ENCODE measurements at places on chromosomes 2 and 18.

GRCh38 chr2:235138339-235138738, 186.5 kb downstream of the SH3BP4 start:
- no peak for DNase-seq

DNA sequence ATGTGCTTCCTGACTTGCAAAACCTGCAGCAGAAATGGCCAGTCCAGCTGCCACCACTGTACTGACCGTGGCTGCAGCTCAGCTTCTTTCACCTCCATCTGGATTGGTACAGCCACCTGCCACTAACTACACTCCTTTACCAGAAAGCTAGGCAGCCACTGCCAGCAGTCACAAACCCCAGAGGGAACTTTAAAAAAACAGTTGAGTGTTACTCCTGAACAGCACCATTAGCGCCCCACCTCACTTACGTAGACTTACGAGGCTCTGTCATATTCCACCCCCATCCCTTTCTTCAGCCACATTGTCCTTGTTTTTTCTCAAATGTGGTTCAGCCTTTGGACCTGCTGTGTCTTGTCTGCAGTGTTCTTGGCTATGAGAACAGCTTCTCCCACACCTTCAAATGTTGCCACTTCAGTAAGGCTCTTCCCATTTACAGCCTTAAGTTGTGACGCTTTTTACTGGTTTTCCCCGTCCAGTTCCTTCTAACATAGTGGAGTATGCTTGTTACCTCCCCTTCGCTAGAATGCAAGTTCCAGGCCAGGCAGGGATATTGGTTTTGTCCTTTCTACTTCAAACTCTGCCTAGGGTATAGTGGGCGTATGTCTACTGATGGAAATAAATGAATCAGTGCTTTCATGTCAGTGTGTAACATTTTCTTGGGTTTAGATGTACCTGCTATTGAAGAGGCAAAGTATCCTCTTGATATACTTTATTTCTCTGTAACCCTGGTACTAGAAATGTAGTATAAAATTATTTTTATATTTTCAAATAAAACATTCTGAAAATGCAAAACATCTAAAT, 17.0 kb downstream of the HNRNPA3 start:
- no peak for DNase-seq

DNA sequence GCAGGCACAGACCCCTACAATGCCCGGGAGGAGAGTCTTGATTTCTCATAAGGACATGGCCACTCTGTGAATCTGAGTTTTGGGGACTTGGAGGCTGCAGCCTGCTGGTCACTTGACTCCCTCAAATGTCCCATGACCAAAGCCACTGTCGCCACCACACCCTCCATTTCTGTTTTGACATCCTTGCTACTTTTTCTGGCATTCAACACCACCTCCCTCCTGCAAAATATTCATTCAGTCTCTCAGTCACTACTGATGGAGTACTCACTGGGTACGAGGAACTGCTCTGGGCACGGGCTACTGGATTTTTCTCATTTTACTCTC, 208.6 kb upstream of the HAAO start:
- DNase-seq, result no peak

DNA sequence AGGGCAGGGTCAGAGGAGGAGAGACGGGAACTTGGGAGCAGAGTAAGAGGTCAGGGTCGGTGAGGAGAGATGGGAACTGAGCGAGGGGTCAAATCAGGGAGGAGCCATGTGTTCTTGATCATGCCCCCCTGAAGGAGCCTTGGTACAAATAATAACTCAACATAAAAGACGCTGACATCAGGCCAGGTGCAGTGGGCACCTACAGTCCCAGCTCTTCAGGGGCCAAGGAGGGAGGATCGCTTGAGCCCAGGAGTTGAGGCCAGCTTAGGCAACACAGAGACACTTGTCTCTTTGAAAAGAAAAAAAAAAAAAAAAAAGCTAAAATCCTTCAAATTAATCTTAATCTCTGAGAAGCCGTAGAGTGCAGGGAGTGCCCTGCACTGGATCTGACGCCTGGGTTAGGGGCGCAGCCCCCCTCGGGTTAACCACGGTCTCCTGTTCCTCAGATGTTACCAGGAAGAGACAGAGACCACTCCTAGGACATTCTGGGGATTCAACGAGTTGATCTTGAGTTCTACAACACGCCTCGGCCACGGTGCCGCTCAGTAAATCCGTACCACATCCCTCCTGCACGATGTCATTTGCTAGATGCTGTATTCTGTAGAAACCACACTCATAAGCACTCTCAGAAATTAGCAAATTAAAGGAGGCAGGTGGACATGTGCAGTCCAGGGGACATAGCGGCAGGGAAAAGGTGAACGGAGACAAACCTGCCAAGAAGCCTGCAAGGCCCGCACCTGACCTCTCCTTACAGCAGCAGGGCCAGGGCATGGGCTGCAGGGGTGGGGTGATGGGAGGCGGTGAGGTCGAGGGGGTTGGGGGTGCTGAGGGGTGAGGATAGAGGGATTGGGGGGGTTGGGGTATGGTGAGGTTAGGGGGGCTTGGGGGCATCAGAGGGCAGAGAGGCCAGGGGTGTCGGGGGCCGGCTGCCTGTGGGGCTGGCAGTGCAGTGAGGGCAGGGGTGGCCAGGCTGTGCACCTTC, 29.2 kb downstream of the SLC66A2 start:
- DNase-seq, result no peak

DNA sequence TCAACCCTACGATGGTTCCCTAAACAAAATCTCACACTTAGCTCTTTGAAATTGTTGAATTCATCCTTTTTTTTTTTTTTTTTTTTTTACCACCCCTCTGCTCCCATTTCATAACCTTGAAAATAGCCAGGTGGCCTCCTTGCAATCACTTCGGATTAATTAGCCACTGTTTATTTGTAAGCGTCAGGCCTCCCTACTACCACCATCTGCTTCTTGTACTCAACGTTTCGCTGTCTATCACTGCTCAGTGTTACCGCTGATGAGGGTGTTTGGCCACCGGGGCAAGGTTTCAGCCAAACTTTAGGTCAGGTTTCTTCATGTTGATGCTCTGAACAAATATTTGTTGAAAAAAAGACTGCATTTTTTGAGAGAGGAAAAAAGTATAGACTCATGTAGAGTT, 183.2 kb downstream of the EPHA4 start:
- DNase-seq, result no peak

DNA sequence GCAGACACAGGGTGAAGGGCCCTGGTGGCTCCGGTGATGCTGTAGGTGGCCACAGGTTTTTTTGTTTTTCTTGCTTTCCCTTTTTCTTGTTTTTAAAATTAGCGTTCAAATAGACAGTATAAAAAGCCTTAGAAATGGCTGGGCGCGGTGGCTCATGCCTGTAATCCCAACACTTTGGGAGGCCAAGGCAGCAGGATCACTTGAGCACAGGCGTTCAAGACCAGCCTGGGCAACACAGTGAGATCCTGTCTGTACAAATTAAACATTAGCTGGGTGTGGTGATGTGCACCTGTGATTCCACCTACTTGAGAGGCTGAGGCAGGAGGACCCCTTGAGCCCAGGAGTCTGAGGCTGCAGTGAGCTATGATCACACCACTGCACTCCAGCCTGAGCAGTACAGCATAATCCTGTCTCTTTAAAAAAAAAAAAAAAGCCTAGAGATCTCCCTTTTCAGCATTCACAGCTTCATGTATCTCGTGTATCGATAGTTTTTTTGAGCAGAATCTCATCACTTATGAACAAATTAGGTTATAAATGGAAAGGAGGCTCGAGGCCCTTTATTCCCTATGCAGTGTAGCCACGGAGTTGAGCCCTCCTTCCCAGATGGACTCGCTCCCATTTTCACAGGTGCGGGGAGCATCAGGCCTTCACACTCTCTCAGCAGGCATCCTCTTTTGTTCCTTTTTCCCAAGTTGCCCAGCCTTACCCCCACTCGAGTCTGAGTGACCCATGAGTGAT, 50.8 kb downstream of the EMILIN2 start:
- DNase-seq, result no peak

DNA sequence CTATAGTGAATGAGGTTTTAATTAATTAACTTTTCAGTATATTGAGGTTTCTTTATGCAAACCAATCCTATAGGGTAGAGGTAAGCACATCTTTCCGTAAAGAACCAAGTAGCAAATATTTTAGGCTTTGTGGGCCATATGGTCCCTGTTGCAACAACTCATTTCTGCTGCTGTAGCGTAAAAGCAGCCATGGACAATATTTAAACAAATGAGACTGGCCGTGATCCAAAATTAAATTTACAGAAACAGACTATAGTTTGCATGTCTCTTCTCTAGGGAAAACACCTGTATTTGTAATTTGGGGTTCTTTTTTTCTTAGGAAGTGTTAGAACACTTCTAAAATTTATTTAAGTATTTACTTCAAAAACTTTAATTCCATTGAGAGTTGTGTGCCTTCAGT, 104.3 kb downstream of the KYNU start:
- peak; percentile 10 for DNase-seq

DNA sequence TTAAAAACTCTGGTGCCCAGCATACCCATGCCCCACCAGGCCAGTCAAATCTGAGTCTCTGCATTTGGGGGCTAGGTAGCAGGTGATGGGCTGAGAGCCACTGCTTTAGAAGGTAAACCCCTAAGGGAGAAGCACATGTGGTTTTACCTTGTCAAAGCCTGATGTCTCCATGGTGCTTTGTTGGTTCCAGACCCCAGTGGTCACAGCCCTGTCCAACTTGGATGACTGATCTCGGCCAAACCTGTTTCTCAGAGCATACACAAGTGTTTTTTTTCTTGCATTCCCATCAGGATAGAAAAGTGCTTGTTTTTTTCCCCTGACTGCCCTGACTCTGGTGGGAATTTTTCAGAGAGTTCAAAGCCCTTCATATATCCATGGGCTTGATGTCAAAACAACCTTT, 13.5 kb downstream of the PLB1 start:
- no peak for DNase-seq

DNA sequence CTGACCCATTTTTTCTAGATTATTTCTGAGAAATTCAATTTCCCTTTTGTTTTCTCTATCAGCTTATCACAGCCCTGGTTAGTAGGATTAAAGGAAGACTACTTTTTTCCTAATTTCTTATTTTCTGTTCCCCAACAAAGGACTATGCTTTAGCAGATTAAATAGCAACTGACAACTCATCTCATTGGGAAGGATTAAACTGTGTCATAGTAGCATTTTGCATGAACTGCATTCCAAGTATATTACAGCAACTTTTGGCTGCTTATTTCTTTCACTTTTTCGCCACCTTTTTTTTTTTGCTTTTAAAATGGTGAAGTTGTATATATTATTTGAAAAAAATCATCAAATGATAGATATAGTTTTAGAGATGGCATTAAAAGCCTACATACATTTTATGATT, 570.3 kb downstream of the FBXO15 start:
- DNase-seq, result no peak

- DNase-seq, result peak; percentile 67
Measured at GRCh38 chr2:96142217-96143113, 2.8 kb downstream of the DUSP2 start.

DNA sequence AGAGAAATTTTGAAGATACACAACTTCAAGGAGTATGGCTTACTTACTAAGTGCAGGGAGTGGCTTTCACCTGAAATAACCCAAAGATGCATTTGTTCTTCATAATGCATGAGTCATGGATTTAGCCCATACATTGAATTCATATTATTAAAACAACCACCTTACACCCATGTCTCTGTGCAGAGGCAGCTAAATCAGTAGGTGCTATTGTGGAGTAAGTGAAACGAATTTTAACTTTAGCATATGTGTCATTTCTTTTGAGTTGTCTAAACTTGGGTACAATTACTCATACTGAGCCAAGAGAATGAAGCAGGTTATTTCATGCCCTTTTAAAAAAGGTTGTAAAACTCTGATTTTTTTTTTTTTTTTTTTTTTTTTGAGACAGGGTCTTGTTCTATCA, 11.0 kb upstream of the ANKRD29 start:
- no peak for DNase-seq

DNA sequence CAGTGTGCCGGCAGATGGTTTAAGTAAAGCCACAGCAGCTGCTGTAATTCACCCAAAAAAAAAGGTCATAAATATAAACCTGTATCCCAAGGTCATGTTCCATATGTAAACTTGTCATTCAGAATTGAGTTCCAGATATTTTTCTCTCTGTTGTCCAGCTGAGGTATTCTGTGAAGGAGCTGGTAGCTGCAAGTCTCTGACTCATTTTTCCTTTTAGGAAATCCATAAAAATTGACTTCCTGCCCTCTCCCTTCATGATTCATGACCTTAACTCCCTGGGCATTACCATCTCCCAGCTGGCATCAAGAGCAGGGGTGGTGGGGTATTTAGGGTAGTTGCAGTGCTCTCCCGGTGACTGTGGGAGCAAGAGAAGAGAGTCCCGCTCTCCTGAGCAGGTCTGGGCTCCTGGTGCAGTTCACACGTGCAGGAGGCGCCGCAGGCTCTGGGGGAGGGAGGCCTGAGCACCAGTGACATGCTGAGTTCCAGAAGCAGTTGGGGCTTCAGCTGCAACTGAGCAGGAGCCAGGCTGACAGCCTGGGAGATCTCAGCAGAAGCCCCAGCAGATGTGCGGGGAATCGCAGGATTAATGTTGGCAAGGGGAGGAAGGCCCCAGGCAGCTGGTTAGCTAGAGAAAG, 192.6 kb downstream of the MGAT5 start:
- DNase-seq, result no peak

- DNase-seq, result no peak
Measured at GRCh38 chr2:221567231-221567760, 4.8 kb downstream of the EPHA4 start.

DNA sequence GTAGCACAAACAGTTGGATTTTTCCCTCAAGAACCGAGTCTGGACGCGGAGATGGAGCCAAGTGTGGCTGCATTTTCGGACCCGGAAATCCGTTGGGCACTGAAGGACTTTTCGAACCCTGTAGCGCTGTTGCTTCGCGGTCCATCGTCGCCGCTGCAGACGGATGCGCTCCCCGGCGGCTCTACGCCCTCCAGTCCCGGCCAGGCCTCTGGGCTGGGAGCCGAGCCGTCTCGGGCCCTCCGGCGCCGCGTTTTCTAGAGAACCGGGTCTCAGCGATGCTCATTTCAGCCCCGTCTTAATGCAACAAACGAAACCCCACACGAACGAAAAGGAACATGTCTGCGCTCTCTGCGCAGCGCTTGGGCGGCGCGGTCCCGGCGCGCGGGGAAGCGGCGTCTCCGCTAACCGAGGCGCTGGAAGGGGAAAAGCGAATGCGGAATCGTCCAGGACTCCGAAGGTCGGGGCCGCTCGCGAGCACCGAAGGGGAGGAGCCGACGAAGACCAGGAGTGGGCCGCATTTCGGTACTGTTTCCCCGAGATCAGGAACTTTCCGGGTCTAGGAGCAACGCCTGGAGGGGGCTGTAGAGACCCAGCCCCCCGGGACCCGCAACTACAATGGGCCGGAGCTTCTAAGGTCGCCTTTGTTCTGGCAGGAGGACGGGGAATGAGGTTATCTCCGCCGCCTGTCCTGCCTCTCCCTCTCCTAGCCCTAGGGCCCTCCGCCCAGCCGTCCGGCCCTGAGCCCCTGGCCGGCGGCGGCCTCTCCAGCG, 3.2 kb downstream of the EMX1 start:
- DNase-seq, result peak; percentile 75

DNA sequence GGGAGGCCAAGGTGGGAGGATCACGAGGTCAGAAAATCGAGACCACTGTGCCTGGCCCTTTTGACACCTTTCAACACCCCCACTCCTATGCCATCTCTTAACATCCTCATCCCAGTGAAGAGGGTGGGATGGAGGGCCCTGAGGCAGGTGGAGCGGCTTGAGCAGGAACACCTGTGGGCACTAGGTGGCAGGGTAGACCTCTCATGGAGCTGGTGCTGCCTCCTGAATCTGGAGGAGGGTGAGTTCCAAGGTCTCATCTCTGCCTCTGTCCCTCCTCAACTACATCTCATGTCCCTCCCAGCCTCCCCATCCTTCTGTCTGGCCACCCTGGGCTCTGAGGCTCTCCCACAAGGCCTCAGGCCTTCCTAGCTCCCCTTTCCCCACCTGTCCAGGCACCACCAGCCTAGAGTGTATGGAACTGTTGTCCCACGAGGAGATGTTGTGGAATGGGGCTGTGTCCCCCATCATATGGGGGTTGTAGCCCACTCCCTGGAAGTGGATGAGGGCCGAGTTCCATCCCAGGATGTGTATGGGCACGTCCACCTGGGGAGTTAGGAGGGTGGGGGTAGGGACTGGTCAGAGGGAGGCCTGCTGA, 17.0 kb upstream of the CRYBA2 start:
- peak; percentile 61 for DNase-seq

Data from germinal center (tissue), 1 donor.